Activated CD4-positive, alpha-beta T cell treated with anti-CD3 and anti-CD28 coated beads, Interleukin-2, amount 10 ng/mL, durations not matched to agents 7 days and 5 days (primary cell): ENCODE measurements at places on chromosomes 16 and 17. TPM values are rescaled to one million over a fixed set of nuclear protein-coding genes. Genes with fewer than 3 reads are reported as not detected.

DNA sequence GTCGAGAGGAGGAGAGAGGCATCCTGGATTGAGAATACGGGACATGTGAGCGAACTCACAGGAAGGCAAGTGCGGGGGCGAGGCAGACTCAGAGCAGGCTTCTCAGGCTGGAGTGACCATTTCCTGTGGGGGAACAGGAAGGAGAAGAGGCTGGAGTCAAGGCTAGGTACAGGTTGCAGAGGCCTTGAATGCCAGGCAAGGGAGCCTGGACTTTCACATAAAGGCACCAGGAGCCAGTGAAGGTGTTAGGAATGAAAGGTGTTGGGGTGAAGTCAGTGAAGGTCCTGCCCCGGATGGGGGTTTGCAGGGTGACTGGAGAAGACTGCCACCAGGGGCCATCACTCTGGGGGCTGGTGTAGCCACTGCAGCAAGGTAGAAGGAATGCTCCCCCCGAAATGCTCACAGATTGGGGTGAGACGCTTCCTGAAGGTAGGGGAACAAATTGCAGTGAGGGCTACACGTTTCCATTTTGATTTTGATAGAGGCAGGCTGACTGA, 5.3 kb upstream of the GPRC5C start:
- no peak for DNase-seq

GRCh38 chr16:12862327-12862726, 39.1 kb upstream of the SHISA9 start:
- no peak for DNase-seq

DNA sequence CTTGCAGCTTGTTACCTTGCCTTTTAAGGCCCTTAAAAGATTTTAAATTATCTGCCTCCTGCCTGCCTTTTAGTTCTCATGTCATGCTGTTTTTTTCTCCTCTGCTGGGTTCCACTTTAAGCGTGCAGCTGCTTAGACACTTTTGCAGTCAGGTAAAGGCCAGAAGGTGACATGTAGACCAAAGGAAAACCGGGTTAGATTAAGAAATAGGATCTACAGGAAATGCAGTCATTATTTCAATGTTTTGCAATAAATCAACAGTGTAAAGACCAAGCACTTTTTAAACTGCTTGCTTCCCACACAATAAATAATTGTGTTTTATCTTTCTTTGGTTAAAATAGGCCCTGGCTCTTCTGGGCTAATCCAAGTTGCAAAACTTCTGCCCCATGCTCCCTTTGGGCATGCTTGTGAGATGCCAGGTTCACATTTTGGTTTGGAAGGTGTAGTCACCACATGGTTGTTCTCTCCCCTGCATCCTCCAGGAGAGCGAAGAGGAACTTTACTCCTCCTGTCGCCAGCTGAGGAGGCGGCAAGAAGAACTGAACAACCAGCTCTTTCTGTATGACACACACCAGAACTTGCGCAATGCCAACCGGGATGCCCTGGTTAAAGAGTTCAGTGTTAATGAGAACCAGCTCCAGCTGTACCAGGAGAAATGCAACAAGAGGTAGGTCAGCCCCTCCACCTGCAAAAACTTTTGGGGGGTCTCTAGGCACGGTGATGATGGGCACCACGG, 54.9 kb downstream of the SDR42E1 start:
- no peak for DNase-seq

DNA sequence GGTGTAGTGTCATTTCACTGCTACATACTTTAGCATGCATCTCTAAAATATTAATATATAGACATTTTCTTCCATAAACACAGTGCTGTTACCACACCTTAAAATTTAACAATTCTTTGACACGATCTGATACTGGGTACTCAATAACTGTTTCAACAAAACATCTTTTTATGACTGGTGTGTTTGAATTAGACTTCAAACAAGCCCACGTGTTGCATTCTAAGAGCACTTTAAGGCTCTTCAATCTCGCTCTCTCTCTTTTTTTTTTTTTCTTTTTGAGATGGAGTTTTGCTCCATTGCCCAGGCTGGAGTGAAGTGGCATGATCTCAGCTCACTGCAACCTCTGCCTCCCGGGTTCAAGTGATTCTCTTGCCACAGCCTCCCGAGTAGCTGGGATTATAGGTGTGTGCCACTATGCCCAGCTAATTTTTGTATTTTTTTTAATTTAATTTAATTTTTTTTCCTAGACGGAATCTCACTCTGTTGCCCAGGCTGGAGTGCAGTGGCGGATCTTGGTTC, 15.8 kb upstream of the SLC46A1 start:
- no peak for DNase-seq

DNA sequence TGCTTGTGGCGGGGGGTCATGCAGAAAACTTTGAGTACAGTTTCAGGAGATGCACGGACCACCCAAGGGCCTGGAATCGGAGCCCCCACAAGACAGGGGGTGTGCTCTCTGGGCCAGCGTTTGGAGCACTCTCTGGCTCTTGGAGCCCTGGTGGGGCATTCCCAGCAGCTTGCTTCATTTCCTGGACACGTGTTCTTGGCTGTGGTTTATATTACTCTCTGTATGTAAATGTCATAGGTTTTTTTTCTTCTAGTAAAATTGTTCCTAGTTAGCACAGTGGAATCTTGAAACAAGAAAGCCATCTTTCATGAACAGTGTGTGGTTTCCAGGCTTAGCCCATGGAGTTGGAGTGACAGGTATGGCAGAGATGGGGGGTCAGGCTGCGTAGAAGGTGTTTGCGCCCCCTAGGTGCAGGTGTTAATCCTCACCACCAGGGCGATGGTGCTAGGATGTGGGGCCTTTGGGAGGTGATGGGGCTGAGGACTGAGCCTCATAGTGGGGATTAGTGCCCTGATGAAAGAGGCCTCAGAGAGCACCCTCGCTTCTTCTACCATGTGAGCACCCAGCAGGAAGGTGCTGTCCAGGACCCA, 79.8 kb downstream of the JPH3 start:
- DNase-seq, result no peak

DNA sequence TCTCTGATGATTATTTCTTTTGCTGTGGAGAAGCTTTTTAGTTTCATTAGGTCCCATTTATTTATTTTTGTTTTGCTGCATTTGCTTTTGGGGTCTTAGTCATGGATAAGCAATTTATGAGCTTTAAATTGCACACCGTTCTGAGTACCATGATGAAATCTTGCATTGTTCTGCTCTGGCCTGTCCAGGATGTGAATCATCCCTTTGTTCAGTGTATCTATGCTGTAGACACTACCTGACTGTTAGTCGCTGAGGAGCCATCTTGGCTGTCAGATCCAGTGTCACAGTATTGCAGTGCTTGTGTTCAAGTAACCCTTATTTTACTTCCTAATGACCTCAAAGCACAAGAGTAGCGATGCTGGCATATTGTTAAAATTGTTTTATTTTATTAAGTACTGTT, 218.0 kb upstream of the CNTNAP4 start:
- DNase-seq, result no peak

The GUCY2D gene
- not detected for total RNA-seq

The LGALS9B gene
- total RNA-seq, result 0.84 TPM

The CLEC3A gene
- total RNA-seq, result not detected

The CCL22 gene
- 0.74 TPM for total RNA-seq

The SLC35G6 gene
- not detected for total RNA-seq
